ENCODE measurements at places on chromosomes 6 and 20.

DNA sequence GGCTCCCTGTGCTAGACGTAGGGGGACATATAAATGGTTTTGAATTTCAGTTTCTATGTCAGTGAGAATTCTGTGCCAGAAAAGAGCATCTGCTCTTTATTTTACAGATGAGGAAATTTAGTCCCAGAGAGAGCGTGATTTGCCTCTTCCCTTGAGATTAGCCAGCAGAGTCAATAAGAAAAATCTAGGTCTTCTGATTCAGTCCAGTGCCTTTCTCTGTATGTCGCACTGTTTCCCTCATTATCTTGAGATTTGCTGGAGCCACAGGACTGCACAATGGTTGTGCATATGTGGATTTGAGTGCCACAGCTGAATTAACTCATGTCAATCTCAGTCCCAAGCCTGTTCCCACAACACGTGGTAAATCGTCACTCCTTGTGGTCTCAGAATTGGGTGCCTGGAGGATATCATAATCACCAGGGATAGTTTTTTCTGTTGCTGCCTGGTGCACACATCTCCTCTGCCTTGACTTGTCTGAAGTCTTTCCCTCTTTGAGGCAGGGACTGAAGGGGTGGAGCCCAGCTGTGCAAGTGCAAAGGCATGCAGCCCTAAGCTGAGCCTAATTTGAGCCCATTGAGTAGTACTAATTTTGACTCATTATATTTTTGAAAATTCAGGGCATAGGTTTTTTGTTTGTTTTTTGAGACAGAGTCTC lies 276.7 kb downstream of the SOX4 start:
- no peak for DNase-seq

DNA sequence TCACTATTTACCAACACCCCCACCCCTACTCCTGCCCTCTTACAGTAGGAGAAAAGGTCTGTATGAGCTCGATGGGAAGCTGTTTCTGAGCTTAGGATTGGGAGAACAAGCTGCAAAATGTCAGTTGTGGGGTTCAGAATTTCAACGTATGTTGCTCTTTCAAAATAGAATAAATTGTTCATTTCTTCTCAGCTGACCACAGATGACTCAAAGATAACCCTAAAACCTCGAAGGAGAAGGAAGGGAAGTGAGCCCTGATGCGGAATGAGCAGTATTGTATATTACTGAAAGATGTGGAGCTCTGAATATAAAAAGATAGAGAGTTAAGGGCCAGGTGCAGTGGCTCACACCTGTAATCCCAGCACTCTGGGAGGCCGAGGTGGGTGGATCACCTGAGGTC lies 35.9 kb upstream of the MYLIP start:
- DNase-seq = no peak

GRCh38 chr6:136757150-136757549 lies 35.1 kb downstream of the MAP3K5 start:
- no peak for DNase-seq

DNA sequence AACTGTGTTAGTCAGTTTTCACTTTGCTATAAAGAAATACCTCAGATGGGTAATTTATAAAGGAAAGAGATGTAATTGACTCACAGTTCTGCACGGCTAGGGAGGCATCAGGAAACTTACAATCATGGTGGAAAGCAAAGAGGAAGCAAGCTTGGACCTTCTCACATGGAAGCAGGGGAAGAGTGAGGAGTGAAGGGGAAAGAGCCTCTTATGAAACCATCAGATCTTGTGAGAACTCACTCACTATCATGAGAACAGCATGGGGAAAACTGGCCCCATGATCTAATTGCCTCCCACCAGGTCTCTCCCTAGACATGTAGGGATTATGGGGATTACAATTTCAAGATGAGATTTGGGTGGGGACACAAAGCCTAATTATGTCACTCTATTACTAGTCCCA lies 41.3 kb upstream of the PLAGL1 start:
- no peak for DNase-seq

GRCh38 chr20:19110881-19111460 lies 101.5 kb upstream of the SLC24A3 start:
- DNase-seq = no peak

DNA sequence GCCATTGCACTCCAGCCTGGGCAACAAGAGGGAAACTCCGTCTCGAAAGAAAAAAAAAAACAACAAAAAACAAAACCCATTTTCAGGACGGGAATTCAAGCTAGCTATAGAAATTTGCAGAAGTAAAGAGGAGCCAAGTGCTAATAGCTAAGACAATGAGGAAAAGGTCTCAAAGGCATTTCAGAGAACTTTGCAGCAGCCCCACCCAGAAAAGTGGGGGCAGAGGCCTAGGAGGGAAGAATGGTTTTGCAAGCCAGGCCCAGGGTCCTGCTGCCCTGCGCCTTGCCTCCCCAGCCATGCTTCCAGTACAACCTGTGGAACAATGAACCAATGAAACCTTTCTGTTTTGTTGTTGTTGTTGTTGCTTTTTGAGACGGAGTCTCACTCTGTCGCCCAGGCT lies 38.3 kb upstream of the SAMHD1 start:
- no peak for DNase-seq

DNA sequence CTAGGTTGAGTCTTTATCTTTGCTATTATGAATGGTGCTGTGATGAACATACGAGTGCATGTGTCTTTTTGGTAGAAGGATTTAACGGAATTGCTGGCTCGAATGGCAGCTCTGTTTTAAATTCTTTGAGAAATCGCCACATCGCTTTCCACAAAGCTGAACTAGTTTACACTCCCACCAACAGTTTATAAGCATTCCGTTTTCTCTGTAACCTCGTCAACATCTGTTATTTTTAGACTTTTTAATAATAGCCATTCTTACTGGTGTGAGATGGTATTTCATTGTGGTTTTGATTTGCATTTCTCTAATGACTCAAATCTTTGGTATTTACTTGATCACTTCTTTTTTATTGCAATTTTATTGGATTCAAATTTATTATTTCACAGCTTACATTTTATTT lies 117.4 kb upstream of the HDGFL1 start:
- DNase-seq = peak; percentile 80

GRCh38 chr6:9204171-9204570 lies 768.8 kb upstream of the SLC35B3 start:
- peak; percentile 75 for DNase-seq

DNA sequence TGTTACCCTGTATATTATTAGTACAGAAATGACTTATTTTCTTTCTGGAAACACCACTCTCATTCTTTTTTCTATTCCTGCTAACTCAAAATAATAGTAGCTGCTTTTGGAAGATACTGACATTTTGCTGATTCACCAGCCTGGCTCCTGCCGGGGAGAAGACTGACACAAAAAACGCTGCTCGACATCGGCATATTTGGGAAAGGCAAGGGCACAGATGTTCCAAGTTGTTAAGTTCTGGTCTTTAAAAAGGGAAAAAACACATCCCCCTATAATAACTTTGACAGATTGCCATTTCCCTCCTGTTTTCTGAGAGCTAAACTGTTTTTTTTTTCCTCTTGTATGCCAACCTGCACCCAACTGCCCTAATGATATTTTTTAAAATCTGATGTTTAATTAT lies 55.4 kb downstream of the CTNNBL1 start:
- no peak for DNase-seq

- no peak for DNase-seq
Observed at GRCh38 chr20:13718171-13718570, 66.5 kb downstream of the ESF1 start.

- peak; percentile 15 for DNase-seq
Observed at GRCh38 chr6:87561017-87561416, 28.8 kb downstream of the RARS2 start.

DNA sequence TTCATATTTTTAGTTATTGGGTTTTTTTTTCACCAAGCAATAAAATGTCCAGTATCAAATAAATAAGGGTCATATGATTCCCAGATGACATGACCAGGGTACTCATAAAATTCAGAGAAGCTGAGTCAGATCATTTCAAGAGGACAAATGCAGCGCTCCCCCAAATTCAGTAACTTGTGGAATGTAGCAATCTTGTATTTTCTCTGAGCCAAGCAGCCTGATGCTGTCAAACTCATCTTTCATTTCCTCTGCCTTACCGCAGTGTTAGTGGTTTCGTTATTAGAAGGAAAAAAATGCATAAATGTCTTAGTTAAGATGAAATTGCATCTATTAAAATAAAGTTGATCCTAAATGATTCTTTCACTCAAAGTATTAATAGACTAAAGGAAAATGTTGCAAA lies 57.8 kb upstream of the EDN1 start:
- DNase-seq = peak; percentile 83

- no peak for DNase-seq
Observed at GRCh38 chr20:32278199-32278643, 770 bp downstream of the KIF3B start.

- peak; percentile 91 for DNase-seq
Observed at GRCh38 chr6:41846666-41847237, 48.4 kb downstream of the USP49 start.

- peak; percentile 46 for DNase-seq
Observed at GRCh38 chr6:147709396-147710272, 201.1 kb downstream of the SAMD5 start.

- DNase-seq = peak; percentile 99
Observed at GRCh38 chr6:90098001-90098531, 198.6 kb downstream of the BACH2 start.

DNA sequence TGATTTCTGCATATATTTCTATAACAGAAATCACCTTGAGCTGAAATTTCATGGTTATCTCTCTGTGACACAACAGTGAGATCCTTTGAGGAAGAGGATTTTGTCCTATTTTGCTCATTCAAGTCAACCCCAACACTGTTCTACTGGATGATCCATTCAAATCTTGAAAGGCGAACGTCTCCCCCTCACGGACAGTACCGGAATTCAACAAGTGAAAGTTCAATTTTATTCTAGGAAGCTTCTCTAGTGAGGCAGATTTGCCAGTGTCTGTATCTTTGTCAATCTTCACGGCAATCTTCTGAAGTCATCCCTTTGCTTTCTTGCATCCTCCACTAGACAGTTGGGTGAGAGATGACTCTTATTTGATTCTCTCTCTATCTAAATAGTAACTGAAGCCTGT lies 91.7 kb upstream of the PDE7B start:
- peak; percentile 14 for DNase-seq

DNA sequence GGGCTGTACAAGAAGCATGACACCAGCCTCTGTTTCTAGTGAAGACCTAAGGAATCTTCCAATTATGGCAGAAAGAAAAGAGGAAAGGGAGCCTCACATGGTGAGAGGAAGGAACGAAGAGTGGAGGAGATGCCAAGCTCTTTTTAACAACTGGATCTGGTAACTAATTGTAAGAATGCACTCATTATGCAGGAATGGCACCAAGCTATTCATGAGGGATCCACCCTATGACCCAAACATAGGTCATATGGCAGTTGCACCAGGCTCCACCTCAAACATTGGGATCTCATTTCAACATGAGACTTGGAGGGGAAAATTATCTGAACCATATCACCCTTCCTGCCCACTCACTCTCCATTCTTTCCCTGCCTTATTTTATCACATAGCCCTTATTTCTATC lies 496.0 kb upstream of the SPTLC3 start:
- DNase-seq = no peak

- no peak for DNase-seq
Observed at GRCh38 chr20:46965477-46965876, 70.8 kb downstream of the EYA2 start.

GRCh38 chr20:60271597-60271996 lies 313.4 kb downstream of the CDH26 start:
- no peak for DNase-seq

DNA sequence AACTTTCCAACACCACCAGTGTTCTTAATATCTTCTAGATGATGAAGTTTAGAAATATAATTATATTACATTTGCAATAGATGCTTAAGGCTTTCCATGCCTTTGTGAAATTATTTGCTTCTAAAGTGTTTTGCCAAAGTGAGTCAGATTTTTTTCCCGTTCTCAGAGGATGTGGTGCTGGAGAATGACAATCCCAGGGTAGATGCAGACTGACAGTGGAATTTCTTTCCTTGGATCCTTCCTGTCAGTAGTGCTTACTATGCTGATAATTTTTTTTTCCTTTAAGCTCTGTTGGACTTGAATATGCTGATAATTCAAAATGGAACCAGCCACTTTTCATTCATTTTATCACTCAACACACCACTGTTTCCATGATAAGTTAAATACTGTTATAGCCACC lies 59.9 kb upstream of the SOX4 start:
- DNase-seq = peak; percentile 32

DNA sequence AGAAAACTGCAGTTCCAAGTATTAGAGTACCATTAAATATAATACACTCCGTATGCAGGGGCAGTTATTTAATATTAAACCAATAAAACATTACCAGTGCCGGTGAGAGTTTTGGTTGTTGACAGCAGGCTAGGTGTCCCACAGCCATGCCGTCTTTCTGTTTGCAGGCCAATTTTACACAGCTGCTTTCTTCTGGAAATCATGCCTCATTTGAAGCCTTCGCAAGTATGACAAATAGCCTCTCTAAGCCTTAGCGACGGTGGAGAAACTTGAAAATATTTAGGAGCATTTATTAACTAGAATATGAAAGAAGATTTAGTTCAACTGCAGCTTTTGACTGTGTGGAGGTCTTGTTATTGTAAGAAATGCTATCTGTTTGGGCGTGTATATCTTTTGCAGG lies 226.0 kb downstream of the BMP2 start:
- peak; percentile 27 for DNase-seq

DNA sequence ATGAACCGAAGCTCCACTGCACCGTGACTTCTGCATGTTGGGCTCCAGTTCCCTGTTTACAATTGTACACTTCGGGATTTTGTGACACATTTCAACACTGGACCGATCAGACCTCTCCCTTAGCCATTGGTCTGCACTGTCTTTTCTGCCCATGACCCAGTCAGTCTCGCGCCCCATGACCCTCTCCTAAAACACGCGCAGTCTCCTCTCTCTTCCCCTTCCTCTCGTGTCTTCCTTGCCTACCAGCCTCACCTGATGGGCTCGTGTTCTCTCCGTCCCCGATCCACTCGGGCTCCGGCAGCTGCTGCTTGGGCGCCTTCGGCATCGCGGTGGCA lies 535 bp upstream of the ABCF1 start:
- no peak for DNase-seq
